Activated CD8-positive, alpha-beta memory T cell treated with anti-CD3 and anti-CD28 coated beads for 1 hour (primary cell): ENCODE measurements at places on chromosomes 5 and 9.

- no peak for DNase-seq
These were observed 62.1 kb upstream of the SPDL1 start for GRCh38 chr5:169521366-169521983.

- DNase-seq = no peak
These were observed 157.5 kb downstream of the CHSY3 start for GRCh38 chr5:130061746-130062145.

DNA sequence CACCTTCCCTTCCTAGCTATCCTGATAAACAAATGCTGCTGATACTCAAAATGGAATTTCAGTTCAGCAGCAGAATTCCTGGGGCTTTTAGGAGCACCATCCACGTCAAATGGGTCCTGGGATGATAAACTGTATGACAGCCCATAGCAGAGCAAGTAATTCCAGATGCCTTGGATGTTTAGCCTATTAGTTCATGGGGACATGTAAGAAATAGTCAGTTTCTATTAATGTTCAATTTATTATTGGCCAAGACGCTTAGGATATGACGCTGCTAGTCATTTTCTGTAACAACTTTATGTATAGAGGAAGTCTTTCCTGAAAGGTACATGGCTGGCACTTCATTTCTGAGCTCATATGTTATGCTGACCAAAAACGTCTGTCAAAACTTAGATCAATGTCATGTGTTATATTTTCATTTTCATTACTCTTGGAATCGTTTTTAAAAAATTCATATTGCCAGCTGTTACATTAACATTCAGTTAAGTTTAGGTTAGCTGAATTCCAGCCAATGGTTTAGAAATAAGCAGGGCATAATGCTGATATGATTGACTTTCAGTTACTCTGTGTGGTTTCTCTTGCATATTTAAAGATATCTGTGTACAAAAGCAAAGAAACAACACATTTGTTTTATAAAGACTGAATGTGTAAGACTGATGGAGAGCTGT is 243.8 kb downstream of the CSNK1G3 start:
- DNase-seq = no peak

- no peak for DNase-seq
These were observed 53.4 kb upstream of the POMT1 start for GRCh38 chr9:131449276-131449675.

DNA sequence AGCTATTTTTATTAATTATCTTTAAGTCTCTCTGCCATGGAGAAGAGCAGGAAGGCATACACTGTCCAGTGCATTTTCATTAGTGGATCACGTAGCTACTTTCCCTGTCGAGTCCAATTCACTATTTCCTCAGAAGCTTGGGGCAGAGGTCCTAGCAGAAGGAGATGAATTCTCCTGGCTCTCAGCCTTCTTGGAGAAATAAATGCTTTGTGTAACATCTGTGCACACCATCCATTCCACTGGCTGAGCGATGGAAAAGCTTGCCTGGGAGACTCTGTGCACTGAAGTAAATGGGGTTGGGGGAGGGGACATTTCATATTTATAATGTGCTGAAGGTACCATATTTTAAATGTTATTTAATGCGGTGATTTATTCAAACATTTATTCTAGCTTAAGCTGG is 23.4 kb downstream of the PROP1 start:
- no peak for DNase-seq

GRCh38 chr9:99873531-99873930 is 32.9 kb upstream of the STX17 start:
- no peak for DNase-seq

DNA sequence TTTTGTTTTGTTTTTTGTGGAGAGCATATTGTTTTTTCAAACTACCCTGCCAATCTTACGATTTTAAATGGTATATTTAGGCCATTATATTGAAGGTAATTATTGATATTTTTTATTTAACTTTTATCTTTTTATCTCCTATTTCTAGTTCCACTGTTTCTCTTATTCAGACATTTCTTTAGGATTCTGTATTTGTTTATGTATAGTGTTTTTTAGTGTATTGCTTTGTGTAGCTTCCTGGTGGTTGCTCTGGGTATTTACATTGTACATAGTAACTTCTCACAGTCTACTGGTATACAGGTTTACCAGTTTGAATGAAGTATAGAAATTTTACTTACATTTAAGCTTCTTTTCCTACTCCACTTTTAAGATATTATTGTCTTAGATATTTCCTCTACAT is 63.2 kb downstream of the ERCC6L2 start:
- DNase-seq = no peak

DNA sequence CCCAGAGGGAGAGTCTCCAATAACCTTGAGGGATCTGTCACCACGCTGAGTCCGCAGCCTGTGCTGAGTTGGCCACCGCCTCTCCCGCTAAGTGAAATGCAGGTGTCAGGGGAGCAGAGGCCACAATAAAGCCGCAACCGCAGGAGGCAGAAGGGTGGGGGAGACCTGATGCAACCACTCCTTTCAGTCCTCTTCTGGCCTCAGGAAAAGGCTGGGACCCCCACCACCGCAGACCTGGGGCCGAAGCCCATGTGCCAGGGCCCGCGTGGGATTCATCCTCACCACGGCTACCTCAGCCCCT is 576 bp downstream of the MAP1B start:
- no peak for DNase-seq

DNA sequence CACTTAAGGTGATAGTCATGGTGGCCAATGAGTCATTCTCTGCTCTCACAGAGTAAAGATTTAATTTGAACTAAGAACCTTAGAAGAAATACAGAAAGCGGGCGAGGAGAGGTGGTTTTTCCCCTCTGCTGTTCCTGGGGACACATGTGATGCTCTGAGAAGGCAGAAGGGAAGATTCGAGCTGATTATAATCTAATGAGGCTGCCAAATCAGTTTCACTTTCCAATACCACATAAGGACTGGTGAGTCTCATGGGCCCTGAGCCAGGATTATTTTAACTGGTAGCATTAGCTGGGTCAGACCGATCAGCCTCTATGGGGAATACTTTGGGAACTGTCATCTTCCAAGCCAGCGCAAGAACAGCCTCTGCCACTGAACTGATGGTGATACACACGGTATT is 116.5 kb downstream of the SLC1A3 start:
- DNase-seq = no peak

- no peak for DNase-seq
These were observed 10.4 kb downstream of the TEX48 start for GRCh38 chr9:114671605-114672004.

GRCh38 chr5:123220621-123221146 is 131.6 kb downstream of the PRDM6 start:
- DNase-seq = no peak

DNA sequence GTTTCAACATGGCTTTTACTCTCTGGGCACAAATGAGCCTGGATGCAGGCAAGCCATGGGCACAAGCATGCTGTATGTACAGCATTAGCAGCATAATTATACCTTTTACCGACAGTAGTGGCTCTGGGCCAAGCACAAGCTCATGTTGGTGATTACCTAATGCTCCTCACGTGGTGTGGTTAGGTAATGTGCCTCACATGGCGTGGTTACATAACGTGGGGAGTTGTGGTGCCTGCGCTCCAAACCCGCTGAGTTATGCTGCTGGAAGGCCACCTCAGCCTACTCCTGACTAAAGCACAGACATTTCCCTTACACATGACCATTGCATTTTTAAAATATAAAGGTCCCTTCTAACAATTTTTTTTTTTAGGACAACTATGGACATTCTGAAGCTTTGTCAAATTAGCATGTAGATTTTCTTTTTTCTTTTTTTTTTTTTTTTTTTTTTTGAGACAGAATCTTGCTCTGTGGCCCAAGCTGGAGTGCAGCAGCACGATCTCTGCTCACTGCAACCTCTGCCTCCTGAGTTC is 794.0 kb downstream of the EFNA5 start:
- DNase-seq = no peak

DNA sequence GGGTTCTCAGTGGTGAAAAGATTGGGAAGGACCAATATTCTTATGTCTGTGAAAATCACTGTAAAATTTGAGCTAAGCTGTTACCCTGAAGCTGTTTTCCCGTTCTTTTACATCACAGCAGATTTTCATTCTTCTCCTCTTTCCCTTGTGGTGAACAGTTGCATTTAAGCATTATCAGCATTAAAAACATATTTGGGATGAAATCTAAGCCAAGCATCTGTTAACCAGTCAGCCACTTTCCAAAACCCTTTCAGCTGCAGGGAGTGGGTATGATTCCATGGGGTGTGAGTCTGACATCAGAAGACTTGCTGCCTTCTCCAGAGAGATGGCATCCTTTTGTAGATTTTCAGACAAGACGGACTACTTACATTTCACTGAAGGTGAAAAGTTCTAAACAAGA is 97.2 kb downstream of the TRIO start:
- no peak for DNase-seq

- DNase-seq = no peak
These were observed 388.8 kb downstream of the KDM4C start for GRCh38 chr9:7146582-7146981.

DNA sequence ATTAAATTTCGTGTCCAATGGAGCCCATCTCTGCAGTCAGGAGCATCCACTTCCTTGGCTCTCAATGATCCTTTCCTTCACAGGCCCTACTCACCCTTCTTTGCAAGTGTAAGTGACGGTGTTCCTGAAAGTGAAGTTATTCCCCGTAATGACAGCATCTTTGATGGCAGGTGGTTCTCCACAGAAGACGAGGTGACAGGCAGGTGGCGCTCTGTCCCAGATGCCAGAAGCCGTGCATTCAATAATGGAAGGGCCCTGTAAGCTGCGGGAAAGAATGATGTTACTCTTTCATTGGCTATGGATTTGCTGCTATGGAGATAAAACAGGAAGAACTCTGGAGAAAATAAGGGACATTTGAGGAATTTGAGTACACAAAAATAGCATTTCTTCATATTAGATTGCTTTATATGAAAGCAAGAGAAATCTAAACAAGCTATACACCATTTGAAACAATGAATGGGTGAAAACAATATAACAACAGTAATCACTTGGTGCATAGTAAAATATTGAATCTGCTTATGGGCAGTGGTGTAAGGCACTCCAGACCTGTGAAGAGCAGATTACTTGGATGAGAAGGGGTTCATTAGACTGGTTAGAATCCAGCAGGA is 89.9 kb upstream of the TXNDC8 start:
- DNase-seq = no peak

- DNase-seq = no peak
These were observed 42.6 kb upstream of the GFPT2 start for GRCh38 chr5:180395540-180396274.

DNA sequence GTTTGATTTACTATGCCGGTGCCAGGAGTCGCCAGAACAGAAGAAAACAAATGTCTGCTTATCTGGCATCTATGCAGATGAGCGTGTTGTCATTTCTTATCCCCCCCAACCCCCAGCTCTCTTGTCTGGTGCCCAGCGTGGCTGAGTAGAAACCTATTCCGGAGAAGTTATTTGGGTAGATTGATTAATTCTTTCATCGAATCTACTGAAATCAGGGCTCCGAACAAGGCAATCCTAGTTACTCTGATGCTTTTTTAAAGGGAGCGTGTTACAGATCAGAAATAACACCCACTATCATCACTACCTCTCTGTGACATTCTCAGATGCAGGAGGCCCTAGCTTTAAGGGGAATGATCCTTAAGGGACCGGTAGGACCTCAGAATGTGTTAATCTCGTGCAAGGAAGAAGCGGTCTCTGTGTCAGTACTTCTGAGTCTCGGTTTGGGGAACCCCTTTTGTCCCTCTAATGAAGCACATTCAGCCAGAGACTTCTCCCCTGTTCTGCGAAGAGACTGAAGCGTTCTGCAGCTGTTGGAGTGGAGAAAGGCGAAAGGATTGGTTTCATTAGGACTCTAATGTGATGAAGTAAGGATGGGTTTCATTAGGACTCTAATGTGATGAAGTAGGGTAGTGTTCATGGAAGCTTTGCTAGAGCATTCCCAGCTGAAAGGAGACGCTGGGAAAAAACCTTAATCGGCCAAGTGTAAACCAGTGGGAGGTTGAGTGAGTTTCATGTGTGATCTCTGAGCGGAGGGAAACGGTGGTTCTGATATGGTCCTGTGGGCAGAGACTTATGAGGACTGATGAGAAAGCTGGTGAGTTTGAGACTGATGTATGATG is 1.5 kb downstream of the PIP5K1B start:
- DNase-seq = no peak

- no peak for DNase-seq
These were observed 46.1 kb downstream of the NIPAL4 start for GRCh38 chr5:157506066-157506590.

- no peak for DNase-seq
These were observed 55.4 kb downstream of the SNCAIP start for GRCh38 chr5:122367456-122367855.

DNA sequence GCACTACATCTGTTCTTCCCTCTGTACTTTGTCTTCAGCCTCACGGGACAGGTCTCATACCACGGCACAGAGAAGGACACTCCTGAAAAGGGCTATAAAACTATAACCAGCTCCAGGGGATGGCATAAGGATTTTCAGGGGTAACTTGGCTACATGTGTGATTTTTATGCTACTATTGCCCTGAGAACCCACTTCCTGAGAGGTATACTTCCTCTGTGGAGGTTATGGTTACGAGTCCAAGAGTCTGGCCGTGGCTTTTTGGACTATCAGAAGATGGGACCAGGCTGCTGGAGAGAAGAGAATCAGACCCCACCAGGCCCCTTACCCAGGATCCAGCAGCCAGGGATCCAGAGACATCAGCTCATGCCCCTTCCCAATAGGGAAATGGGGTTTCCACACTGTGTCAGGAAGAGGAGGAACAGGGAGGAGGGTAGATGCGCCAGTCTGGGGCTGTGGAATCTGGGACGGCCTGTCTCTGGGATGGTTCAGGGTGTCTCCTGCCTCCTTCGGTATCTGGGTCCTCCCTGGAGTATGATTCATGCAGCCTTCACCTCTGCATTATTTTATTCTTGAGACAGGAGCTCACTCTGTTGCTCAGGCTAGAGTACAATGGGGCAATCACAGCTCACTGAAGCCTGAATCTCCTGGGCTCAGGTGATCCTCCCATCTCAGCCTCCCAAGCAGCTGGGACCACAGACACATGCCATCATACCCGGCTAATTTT is 29.7 kb downstream of the WHRN start:
- DNase-seq = no peak

DNA sequence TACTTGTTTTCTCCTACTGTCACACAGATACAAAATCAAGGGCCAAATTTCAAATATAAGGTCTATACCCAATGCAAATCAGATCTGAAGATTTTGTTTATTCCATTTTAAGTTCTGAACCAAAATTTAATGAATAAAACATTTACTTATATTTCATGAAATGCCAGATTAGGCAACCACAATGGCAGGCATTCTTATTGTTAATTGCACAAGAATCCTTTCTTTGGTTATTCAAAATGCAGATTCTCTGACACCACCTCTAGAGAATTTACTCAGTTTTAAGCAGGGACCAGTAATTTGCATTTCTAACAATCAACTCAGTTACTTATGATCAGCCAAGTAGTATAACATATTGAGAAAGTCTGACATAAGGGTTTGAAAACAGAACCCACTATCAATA is 972.4 kb upstream of the ACO1 start:
- DNase-seq = no peak

GRCh38 chr5:61582205-61582820 is 250.3 kb downstream of the ZSWIM6 start:
- DNase-seq = no peak
